ENCODE measurements at places on chromosomes 4 and X.

DNA sequence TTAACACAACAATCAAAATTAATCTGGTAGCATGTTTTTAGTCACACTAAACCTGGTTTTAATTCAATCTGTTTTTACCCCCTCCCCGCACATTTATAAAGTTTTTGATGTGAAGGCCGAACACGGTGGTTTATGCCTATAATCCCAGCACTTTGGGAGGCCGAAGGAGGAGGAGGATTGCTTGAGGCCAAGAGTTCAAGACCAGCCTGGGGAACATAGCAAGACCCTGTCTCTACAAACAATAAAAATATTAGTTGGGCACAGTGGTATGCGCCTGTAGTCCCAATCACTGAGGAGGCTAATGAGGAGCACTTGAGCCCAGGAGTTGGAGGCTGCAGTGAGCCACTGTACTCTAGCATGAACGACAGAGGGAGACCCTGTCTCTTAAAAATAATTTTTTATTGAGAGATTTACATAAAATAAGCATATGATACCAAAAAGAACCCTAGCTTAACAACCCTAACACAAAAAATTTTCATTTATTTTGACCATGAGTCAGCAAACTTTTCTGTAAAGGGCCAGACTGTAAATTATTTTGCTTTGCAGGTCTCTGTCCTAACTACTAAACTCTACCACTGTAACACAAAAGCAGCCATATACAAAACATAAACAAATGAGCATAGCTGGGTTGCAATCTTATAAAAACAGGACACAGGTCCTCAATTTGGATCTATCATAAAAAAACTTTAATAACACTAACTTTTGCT, 21.5 kb downstream of the HNRNPD start:
- DNase-seq, result no peak

- DNase-seq, result peak; percentile 90
These were observed 15.0 kb downstream of the SHISA3 start for GRCh38 chr4:42412251-42412650.

GRCh38 chrX:15988661-15989603, 134.3 kb upstream of the AP1S2 start:
- peak; percentile 82 for DNase-seq

- DNase-seq, result no peak
These were observed 139.7 kb upstream of the PSAPL1 start for GRCh38 chr4:7574287-7575014.

GRCh38 chrX:117645639-117646038, 471.0 kb downstream of the KLHL13 start:
- no peak for DNase-seq

GRCh38 chr4:124530464-124531077, 182.0 kb downstream of the ANKRD50 start:
- DNase-seq, result no peak

All from fibroblast of skin of back (primary cell).